BJ (cell line): ENCODE measurements at places on chromosomes 5 and 9. TPM values are rescaled to one million over a fixed set of nuclear protein-coding genes. Genes with fewer than 3 reads are reported as not detected.
A peak's percentile ranks its signal among the peaks of the same experiment; 100 is the strongest.

- DNase-seq: no peak
Observed at GRCh38 chr5:26719803-26720202, 318.6 kb downstream of the CDH9 start.

GRCh38 chr9:76877961-76878360 lies 28.0 kb downstream of the PRUNE2 start:
- DNase-seq: no peak

GRCh38 chr9:38768351-38768761 lies 48.4 kb upstream of the FAM240B start:
- no peak for DNase-seq

- DNase-seq: no peak
Observed at GRCh38 chr5:116864157-116864837, 289.7 kb upstream of the SEMA6A start.

DNA sequence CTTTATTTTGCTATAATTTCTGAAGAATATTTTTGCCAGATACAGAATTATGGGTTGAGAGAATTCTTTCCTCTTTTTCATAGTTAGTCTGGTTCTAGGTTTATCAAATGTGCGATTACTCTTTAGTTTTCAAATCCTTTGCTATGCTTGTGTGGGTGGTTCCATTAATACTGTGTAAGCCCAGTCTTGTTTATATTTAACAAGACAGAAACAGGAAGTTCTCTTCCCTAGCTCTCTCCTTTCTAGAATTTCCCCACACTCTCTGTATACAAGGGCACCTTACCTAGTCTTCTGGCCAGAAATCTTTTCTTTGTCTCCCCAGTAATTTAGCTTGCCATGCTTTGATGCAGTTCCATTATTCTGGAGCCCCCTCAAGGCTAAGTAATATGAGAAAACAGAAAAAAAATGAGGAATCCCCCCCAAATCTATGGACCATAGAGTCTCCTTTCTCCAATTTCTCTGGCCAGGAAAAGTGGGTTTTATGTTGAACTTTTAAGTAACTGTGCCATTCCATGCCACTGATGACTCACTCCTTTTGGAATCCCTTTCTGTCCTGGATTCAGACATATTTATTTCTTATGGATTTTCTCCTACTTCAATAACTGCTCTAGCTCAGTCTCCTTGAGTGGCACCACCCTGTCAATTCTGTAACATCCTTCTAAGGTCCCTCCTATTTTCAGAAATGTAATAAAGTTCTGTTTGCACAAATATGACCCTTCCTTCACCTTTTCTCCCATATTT lies 1714.1 kb downstream of the EFNA5 start:
- DNase-seq: no peak

DNA sequence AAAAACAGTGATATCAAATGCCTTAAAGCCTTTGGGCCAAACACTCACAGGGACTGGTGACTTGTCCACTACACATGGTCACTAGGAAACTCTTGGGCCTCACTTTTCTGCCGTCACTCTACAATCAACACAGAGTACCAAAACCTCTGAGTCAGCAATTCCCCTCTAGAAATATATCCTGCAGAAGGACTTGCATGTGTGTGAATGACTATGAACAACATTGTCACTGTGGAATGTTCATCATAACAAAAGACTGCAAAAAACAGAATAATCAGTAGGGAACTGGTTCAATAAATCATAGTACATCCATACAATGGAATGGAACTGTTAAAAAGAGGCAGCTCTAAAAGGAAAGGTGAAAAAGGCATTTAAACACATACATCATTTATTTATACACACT lies 44.1 kb upstream of the SMU1 start:
- DNase-seq: no peak

GRCh38 chr9:98795970-98796363 lies 388 bp downstream of the ANKS6 start:
- no peak for DNase-seq

DNA sequence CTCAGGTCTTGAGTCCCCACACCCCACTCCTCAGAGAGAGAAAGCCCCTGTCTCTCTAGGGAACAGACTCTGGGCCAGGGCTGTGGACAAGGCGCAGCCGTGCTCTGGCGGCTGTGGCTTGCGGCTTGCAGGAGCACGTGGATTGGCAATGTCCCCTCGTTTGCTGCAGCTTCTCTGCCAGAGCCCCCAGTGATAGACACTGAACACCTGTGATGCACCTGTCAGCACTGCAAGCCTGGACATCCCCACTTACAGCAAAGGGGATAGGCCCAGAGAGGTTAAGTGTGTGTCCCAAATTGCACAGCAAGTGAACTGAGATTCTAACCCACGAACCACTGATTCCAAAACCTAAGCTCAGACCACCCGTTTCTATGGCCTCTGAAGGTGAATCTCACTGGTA lies 7.0 kb downstream of the GFI1B start:
- DNase-seq: no peak

GRCh38 chr5:43514025-43514424 lies 923 bp downstream of the C5orf34 start:
- no peak for DNase-seq

- no peak for DNase-seq
Observed at GRCh38 chr5:6877986-6878828, 165.0 kb downstream of the TENT4A start.

DNA sequence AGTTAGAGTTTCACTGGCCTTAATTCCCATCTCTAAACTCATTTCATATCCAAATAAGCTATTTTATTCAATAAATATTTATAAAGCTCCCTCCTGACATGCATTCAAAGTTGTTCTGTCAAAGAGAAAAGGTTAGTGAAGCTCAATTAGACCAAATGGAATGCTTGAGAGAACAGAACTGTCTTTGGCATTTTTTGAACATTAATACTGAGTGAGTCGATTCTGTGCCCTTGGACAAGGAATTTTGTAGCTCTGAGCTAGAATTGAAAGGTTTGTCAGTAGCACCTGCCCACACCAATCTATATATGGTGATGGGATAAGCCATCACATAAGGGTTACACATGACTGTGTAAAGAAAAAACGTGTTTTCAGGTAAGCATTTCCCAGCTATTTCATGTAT lies 631.2 kb upstream of the CCNG1 start:
- DNase-seq: no peak

EIF4EBP3 gene
- polyA plus RNA-seq: 5.5 and 7.9 TPM in 2 replicates

DNA sequence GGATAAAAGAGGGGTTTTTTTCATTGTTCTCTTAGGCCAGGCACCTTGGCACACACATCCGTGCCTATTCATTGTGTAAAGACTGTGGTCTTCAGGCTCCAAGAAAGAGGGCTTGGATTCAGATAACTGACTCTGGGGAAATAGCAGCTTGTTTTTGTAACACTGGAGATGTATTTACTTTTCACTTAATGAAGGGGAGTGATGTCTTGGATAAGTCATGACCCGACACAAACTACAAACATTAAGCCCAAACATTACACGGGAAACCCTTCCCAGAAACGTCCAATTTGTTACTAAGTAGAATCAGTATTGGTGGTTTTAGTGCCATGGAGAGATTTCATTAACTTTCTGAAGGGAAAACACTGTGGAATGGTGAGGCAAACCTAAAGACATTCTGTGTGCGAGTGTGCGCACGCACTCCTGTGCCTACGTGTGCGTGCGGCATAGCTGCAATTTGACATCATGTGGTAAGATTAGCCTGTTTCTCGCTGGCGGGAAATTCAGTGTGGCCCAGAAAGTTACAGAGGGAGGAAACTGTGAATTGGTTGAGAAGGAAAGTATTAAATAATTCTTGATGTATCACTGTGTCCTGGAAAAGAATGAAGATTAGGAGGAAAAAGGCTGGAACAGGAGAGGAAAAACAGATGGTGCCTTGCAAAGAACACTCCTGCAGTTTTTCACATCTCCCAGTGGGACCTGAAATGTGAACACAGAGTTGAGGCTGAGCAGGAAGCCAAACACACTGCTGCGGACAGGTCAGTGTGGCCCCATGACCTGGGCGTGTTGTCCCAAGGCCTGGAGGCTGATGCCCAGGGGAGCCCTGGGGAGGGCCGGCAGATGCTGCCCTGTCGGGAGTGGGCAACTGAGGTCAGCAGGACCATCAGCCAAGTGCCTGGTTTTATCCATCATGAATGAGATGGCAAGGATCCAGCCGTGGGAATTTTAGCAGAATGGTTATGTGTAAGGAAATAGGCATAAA lies 108.5 kb downstream of the GAS1 start:
- DNase-seq: no peak

SCGB3A1 gene
- polyA plus RNA-seq: not detected in 2 replicates

ESM1 gene
- polyA plus RNA-seq: 2.4 and 2.8 TPM in 2 replicates

ITGA2 gene
- 5.3 and 10.1 TPM in 2 replicates for polyA plus RNA-seq

DNA sequence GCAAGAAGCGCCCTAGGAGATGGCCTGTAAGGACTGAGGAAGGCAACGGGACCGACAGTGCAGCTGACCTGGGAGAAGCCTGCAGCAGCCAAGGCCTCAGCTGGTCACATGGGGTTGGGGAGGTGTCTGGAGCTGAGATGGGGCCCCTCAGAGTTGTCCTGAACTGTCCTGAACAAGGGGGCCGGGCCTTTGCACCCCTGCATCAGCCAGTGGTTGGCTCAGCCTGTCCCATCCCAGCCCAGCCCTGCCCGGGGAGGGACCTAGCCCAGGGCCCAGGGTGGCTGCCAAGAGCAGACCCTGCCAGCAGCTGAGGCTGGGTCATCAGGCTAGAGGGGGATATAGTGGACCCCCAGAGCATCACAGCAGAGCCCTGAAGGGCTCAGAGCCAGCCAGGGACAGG lies 122.8 kb upstream of the PPP1R26 start:
- no peak for DNase-seq

- no peak for DNase-seq
Observed at GRCh38 chr5:52457810-52458209, 329.9 kb upstream of the ITGA1 start.

- peak; percentile 52 for DNase-seq
Observed at GRCh38 chr5:145495741-145496140, 339.4 kb downstream of the PRELID2 start.

DNA sequence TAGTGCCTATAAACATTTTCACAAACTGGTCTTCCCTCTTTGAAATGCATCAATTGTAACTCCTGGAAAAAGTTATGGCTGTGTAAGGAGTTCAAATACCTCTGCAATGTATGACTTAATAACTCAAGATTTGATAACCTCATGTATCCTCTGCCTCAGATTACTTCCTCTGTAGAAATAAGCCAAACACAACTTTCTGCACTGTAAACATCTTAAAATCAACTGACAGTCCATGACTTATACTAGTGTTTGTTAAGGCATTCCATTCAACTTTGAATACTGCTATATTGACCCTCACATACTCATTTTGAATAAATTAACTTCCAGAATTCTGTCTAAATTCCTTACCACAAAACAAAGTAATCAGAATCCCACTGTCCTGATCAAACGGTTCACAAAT lies 256.2 kb upstream of the POU5F2 start:
- no peak for DNase-seq

CTNND2 gene
- polyA plus RNA-seq: not detected in 2 replicates

DNA sequence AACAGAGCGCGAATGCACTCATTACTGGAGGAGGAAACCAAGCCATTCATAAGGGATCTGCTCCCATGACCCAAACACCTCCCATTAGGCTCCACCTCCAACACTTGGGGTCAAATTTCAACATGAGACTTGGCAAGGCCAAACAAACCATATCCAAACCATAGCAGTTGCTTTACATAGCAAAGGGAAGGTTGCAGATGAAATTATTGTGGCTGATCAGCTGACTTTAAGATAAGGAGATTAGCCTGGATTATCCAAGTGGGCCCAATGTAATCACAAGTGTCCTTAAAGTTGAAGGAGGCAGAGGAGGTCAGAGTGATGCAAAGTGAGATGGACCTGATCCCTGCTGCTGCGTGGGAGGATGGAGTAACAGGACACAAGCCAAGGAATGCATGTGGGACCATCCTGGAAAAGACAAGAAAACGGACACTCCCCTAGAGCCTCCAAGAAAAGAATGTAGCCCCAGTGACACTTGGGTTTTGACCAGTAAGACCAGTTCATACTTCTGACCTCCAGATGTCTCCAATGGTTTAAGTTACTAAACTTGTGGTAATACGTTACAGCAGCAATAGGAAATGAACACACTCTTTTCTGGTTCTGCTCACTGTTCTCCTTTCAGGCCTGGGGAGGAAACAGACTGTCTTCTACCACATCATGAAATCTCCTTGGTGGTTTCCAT lies 167.3 kb downstream of the GNAQ start:
- DNase-seq: no peak

DNA sequence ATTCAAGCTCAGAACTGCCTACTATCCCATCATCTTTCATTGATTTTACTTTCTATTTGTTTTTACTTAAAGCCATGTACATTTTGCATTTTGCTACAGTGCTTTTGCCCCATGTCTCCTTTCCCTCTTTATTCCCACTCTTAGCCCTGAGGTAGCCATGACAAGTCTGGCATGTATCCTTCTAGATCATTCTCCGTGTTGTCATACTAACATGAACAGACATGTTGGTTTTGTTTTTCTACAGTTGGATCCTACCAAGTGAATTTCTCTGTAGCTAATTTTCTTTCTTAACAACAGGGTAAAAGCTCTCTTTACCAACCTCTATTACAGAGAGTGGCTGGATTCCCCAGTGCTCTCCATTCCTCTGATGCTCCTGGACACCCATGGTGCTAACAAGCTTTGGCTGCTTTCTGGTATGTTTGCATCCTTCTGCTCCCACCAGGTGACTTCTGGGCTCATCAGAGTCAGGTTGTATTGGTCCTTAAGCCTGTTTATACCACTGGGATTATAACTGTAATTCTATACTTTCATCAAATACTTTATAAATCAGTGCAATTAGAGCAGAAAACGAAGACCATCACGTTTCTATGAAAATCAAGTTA lies 38.8 kb upstream of the BOD1 start:
- no peak for DNase-seq

DNA sequence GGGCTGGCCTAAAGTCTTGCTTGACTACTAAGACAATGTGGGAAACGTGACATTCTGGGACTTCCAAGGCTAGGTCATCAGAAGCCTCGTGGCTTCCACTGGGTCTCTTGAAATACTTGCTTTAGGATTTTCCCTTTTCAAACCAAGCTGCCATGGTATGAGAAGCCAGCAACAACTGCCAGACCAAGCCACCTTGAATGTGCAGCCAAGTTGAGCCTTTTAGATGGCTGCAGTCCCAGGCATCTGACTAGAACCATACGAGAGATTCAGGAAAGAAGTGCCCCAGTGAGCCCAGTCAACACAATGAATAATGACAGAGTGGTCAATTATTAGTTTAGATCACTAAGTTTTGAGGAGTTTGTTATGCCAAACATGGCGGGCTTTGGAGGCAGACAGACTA lies 143.3 kb downstream of the SLF1 start:
- DNase-seq: no peak
